ENCODE measurements at places on chromosomes 3 and 15.

GRCh38 chr15:84634228-84634837 lies 19.8 kb downstream of the WDR73 start:
- peaks cover 41% of the 10 kb centered on the region for H3K4me1 ChIP-seq
- H3K36me3 ChIP-seq = peaks cover 22% of the 10 kb centered on the region
- peak overlapping the region; percentile 69 for H3K4me3 ChIP-seq
- DNase-seq = no peak
- H3K27me3 ChIP-seq = no peaks in the 10 kb centered on the region

DNA sequence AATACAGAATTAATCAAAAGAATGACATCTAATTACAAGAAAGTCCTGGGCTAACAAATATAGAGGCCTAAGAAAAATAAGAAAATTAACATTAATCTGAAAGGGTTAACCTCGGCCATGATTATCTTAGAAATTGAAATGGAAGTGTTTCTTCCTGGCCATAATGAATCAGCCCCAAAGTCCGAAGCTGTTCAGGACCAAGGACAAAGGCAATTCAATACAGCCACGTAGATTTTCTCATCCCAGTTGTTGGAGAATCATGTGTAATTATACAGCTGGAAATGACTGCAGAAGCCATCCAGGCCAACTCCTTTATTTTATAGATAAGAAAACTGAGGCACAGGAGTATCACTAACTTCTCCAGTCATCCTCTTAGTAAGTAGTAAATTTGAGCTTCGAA lies 38.0 kb upstream of the GBE1 start:
- no peak overlapping the region for H3K4me3 ChIP-seq
- DNase-seq = no peak
- no peaks in the 10 kb centered on the region for H3K4me1 ChIP-seq
- H3K27me3 ChIP-seq = no peaks in the 10 kb centered on the region
- H3K36me3 ChIP-seq = no peaks in the 10 kb centered on the region
- H3K27ac ChIP-seq = no peak overlapping the region

DNA sequence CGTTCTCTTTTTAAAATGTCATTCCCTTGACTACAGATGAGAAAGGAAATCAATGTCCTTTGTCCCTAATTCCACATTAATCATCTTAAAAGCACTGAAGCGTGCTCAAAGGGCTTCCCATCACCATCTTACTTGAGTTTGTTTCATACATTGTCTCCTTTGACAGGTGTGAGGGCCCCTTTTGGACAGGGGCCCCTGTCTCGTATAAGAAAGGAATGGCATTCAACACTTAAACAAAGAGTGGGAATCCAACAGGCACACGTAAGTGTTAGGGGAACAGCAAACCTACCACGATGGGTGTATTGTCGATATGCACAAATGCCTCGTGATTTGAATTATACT lies 5.0 kb downstream of the SSUH2 start:
- no peak overlapping the region for H3K4me3 ChIP-seq
- no peaks in the 10 kb centered on the region for H3K36me3 ChIP-seq
- no peaks in the 10 kb centered on the region for H3K4me1 ChIP-seq

DNA sequence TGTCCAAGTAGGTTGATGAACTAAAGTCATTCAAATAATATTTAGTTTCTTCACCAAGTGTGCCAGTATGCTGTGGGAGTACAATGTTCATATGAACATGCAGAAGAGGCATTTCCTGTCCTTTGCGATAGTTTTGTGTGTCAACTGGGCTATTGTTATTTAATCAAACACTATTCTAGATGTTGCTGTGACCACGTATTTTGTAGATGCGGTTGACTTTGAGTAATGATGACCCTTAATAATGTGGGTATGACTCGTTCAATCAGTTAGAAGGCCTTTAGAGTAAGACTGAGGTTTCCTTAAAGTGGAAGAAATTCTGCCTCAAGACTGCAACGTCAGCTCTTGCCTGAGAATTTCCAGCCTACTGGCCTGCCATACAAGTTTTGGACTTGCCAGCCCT lies 470.7 kb upstream of the CBLB start:
- no peak overlapping the region for H3K4me3 ChIP-seq
- H3K4me1 ChIP-seq = peaks cover 16% of the 10 kb centered on the region
- H3K27ac ChIP-seq = no peak overlapping the region
- no peaks in the 10 kb centered on the region for H3K36me3 ChIP-seq
- H3K27me3 ChIP-seq = no peaks in the 10 kb centered on the region
- no peak for DNase-seq

DNA sequence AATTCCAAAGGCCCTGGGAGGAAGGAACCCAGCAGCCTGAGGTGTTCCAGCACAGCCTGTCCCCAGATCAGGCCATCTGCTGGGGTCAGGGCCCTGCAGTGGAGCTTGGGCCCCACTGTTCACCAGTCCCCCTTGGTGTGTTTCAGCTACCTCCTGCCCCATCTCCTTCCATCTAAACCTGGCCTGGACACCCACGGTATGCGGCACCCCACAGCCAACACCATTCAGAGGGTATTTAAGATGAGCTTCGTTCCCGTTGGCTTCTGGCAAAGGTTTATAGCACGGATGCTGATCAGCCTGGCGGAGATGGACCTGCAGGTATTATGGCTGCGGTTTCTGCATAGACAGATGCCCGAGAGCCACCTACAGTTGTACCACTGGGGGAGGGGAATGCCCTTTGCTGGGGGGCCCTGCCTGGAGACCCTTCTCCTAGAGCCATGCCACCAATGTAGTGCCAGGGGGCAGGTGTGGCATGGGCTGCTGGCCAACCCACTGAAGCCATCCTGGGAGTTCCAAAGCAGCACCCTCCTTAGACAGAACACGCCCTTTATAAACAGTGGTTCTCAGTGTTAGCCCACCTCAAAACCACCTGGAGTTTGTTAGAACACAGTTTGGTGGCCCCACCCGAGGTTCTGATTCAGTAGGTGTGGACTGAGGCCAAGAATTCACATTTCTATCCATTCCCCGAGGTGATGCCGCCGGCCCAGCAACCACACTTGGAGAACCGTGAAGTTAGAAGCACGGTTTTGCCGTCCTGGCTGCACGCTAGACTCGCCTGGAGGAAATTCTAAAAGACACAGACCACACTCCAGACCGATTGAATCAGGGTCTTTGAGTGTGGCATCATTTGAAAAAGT lies 126.9 kb downstream of the LRRK1 start:
- H3K4me3 ChIP-seq = no peak overlapping the region
- no peaks in the 10 kb centered on the region for H3K36me3 ChIP-seq
- H3K27me3 ChIP-seq = peaks cover 6% of the 10 kb centered on the region
- H3K4me1 ChIP-seq = no peaks in the 10 kb centered on the region
- H3K27ac ChIP-seq = no peak overlapping the region

GRCh38 chr15:98823012-98823458 lies 174.7 kb downstream of the IGF1R start:
- H3K27me3 ChIP-seq = no peaks in the 10 kb centered on the region
- H3K4me1 ChIP-seq = no peaks in the 10 kb centered on the region
- H3K27ac ChIP-seq = no peak overlapping the region
- H3K4me3 ChIP-seq = no peak overlapping the region
- no peak for DNase-seq

- no peak overlapping the region for H3K27ac ChIP-seq
- H3K36me3 ChIP-seq = no peaks in the 10 kb centered on the region
- H3K4me1 ChIP-seq = peaks cover 12% of the 10 kb centered on the region
- H3K4me3 ChIP-seq = no peak overlapping the region
- no peak for DNase-seq
Observed at GRCh38 chr3:125214738-125215137, 2.2 kb upstream of the SLC12A8 start.

- H3K27me3 ChIP-seq = no peaks in the 10 kb centered on the region
- DNase-seq = no peak
- no peaks in the 10 kb centered on the region for H3K4me1 ChIP-seq
- no peak overlapping the region for H3K27ac ChIP-seq
- no peaks in the 10 kb centered on the region for H3K36me3 ChIP-seq
Observed at GRCh38 chr15:33330931-33331330, 20.2 kb downstream of the RYR3 start.

DNA sequence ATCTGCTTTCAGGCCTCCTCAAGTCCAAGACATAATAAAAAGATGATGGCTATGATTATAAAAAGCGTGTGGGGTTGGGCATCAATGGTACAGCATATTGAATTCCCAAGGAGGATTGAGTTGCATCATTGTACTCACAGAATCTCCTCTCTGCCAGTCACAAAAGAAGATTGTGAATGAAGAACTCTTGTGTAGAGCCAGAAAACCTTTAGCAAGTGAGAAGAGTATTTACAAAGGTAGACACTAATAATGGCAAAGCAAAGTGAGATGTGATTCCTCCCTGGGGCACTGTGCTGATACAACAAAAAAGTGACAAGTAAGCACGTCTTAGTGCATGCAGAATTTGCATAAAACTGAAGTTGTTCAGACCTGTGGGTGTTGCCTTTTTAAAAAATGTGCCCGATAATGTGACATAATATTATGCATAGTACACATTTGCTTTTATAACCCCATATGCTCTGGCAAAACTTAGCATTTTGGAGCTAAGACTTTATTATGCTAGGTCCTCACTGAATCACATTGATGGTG lies 291.2 kb upstream of the TBC1D5 start:
- H3K27ac ChIP-seq = no peak overlapping the region
- DNase-seq = no peak
- H3K4me3 ChIP-seq = no peak overlapping the region
- no peaks in the 10 kb centered on the region for H3K4me1 ChIP-seq

DNA sequence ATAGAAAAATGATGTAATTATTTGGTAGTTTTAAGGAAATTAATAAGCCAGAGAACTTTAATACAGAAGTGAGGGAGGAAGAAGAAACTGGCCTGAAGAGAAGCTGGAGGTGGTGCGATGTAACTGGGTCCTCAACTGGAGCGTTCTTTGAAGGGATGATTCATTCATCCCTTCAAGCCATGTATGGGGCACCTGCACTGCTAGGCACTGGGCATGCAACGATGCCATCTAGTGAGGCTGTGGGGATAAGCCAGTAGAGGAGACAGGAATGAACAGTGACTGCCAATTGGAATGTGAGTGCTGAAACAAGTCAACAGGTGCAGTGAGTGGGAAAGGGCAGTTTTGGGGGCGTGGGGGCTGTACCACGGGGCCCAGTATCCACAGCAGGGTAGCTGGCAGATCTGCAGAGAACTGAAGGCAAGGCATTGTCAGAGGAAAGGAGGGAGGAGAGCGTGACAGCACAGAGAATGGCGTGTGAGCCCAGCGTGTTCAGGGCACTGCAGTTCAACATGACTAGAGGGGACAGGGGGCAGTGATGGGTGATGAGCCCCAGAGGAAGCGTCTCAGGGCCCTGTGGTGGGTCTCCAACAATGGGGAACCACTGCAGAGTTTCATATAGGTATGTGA lies 3.8 kb upstream of the KIF23 start:
- no peak for DNase-seq
- H3K4me1 ChIP-seq = peaks cover 19% of the 10 kb centered on the region

DNA sequence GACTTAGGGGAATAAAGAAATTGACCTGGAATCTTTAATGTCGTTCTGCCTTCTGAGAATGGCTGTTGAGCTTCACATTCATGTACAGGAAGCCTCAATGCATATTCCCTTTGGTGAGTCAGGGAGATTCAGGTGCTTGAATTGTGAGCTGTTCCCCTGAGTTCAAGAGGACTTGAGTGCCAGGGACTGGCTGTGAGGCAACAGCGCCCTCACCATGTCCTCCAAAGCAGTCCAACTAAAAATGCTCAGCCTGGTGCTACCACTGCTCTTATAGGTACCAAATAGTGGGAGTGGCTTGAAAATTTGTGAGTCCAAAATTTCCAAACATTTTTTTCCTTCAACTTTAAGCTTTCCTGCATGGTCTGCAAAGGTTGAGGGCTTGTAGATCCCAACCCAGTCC lies 54.1 kb downstream of the LEO1 start:
- DNase-seq = no peak
- no peaks in the 10 kb centered on the region for H3K27me3 ChIP-seq
- peaks cover 56% of the 10 kb centered on the region for H3K36me3 ChIP-seq
- H3K4me3 ChIP-seq = no peak overlapping the region

- H3K4me3 ChIP-seq = no peak overlapping the region
- H3K27ac ChIP-seq = no peak overlapping the region
- peaks cover 16% of the 10 kb centered on the region for H3K27me3 ChIP-seq
- H3K36me3 ChIP-seq = no peaks in the 10 kb centered on the region
- no peak for DNase-seq
- peaks cover 30% of the 10 kb centered on the region for H3K4me1 ChIP-seq
Observed at GRCh38 chr3:42499478-42499871, 3.0 kb upstream of the VIPR1 start.

DNA sequence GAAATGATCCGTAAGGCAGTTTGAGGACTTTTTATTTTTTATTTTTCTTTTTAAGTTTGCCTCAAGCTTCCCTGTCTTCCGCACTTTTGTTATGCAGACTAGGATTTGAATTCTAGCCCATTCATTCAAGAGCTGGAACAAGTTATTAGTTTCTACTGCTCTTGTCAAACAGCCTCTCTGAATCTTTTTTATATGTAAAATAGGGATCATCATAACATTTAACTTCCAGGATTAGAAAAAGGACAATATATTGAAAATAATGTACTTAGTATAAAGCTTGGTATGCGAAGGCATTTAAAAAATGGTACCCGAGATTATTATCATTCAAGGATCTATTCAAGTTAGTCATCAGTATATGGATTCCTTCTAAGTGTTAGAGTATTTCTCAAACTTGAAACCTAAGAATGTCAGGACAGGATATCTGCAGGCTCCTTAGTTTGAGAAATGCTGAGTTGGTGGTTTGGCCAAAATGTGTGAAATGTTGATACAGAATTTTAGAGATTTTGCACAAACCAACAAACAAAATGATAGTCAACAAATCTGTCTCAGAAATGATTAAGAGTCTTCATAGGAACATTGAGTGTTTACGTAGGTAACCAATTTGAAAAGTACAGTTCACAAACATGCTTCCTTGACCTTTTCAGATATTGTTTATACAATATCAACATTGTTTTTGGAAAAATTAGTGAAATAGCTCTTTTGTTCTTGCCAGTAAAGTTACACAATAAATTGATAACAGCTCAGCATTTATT lies 40.5 kb upstream of the IGSF10 start:
- no peaks in the 10 kb centered on the region for H3K27me3 ChIP-seq
- H3K4me1 ChIP-seq = no peaks in the 10 kb centered on the region
- no peak for DNase-seq

- H3K4me3 ChIP-seq = no peak overlapping the region
- no peaks in the 10 kb centered on the region for H3K27me3 ChIP-seq
- no peak for DNase-seq
- no peaks in the 10 kb centered on the region for H3K4me1 ChIP-seq
Observed at GRCh38 chr3:54572197-54572895, 355.5 kb downstream of the LRTM1 start.

- no peaks in the 10 kb centered on the region for H3K27me3 ChIP-seq
- H3K36me3 ChIP-seq = no peaks in the 10 kb centered on the region
- H3K4me1 ChIP-seq = no peaks in the 10 kb centered on the region
- no peak for DNase-seq
- no peak overlapping the region for H3K27ac ChIP-seq
Observed at GRCh38 chr3:112653881-112654300, 12.9 kb upstream of the CCDC80 start.

- no peak for DNase-seq
- no peak overlapping the region for H3K4me3 ChIP-seq
- H3K4me1 ChIP-seq = no peaks in the 10 kb centered on the region
- peaks cover 5% of the 10 kb centered on the region for H3K27me3 ChIP-seq
- no peak overlapping the region for H3K27ac ChIP-seq
Observed at GRCh38 chr3:151318313-151318712, 1.7 kb upstream of the GPR87 start.

DNA sequence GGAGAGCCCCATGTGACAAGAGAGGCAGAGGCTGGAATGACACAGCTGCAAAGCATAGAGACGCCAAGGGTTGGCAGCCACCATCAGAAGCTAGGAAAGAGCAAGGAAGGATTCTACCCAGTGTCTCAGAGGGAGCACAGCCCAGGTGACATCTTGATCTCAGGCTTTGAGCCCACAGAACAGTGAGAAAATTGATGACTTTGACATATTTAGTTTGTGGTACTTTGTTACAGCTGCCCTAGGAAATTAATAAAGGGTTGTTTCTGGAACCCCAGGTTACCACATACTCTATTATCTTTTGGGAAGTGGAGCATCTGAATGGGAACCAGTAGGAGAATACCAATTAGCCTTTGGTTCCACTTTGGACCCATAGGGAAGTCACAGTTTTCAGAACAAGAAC lies 231.7 kb downstream of the ZNF621 start:
- H3K27ac ChIP-seq = no peak overlapping the region
- H3K36me3 ChIP-seq = no peaks in the 10 kb centered on the region

All from CD4-positive, alpha-beta T cell (primary cell).